ENCODE measurements at places on chromosomes 5 and 9. TPM values are rescaled to one million over a fixed set of nuclear protein-coding genes. Genes with fewer than 3 reads are reported as not detected.

Gene HSPB3
- total RNA-seq, result not detected

Gene FBLL1
- total RNA-seq, result not detected

Gene RGS7BP
- not detected for total RNA-seq

GRCh38 chr5:141135030-141135717 lies at the start of gene PCDHB5:
Gene PCDHB5, plus strand, starts transcription at chr5:141135206. Its CDS starts 229 bp downstream, at chr5:141135435.
- no peak for DNase-seq

DNA sequence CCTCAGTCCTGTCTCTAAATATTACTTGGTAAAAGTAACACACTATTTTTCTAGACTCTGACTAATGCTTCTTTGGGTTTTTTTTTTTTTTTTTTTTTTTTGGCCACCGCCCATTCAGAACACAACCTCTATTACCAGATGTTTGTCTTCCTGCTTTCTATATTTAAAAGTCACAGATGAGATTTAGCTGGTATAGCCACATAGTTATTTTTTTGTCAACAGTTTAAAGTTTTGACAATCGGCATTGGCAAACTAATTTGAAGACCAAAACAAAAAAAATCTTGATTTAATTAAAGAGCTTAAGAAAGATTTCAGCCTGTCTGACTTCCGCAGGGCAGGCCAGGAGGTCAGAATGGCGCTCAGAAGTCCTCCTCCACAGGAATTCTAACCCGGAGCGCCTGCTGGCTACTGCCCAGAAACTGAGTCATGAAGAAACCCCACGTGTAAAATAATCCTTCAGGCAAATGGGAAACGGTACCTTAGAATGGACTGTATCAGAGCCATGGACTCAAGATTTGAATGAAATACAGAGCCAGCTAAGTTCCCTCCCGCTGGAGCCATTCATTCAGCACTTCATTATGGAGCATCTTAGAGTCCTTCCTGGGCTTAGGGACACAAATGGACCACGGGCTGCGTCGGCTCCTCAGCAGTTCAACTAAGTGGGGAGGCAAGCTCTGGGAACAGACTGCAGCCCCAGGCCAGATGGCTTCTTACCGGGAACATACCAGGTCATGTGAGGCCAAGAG lies 55.6 kb downstream of the PTPDC1 start:
- DNase-seq, result no peak
